ENCODE measurements at places on chromosomes 3 and 15.

GRCh38 chr3:101838691-101839090, 10.6 kb upstream of the NFKBIZ start:
- DNase-seq, result no peak

DNA sequence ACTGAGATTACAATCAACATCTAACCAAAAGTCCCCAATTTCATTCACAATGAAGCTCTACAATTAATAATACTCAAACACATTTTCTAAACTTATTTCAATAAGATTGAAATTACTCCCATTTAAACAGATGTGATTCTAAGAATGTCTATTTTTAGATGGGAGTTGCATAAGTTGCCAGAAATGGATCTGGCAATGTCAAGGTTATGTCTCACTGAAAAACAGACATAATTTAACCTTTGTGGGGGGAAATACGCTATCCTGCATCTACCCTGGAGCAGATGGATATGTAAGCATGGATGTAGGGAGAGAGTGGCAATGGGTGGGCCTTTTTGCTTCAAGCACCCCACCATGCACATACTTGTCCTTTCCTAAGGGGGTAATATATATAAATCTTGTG, 6.7 kb upstream of the EIF1B start:
- no peak for DNase-seq

DNA sequence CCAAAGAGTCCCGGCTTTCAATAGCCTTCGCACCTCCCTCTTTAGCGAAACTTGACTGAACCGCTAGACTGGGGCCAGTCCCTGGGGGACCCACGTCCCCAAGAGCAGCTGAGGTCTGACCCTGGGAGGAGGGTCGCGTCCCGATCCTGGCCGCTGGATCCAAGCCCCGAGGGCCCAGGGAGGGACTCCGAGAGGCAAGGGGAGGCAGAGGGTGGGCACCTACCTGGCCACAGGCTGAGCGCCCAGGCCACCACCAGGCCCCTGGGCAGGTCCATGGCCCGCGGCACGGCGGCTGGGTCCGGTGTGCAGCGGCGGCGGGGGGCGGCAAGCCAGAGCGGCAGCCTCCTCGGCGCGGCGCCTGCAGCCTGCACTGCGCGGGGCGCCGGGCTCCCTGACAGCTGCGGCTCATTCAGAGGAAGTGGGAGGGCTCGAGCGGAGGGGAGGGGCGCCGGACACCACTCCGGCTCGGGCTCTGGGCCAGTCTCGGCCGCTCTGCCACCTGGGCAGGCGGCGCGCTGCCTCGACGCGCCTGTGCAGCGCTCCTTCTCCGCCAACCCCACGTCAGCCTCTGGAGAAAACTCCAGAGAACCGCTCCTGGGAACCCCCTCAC, at the start of gene ITGA11:
Gene ITGA11 (minus strand): TSS at position 372 of the 610 bp plus-strand sequence. CDS start 97 bp downstream, at position 275.
- no peak for DNase-seq

GRCh38 chr3:14246414-14246813, 67.8 kb downstream of the LSM3 start:
- no peak for DNase-seq

DNA sequence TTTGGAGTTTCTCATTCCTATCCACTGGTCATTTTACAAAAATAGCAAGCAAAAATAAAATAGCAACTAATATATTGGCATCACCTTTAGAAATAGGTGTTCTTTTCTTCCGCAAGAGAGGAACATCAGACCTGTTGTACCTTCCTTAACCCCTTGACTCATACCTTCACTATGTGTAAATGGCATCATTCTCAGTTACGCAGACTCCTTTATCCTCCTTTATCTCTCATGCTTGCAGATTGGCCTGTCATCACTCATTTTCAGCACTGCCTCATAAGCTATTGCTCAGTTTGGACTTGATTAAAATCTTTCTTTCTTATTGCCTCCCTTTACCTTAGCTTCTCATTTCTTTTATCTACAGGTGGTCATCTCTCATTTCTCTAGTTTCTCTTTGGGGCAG, 21.4 kb downstream of the ARHGEF26 start:
- no peak for DNase-seq

GRCh38 chr3:31252216-31253185, 280.2 kb upstream of the STT3B start:
- no peak for DNase-seq

GRCh38 chr3:183654727-183655126, 19.3 kb downstream of the KLHL24 start:
- no peak for DNase-seq

GRCh38 chr15:57806003-57806402, 99.5 kb downstream of the POLR2M start:
- no peak for DNase-seq

DNA sequence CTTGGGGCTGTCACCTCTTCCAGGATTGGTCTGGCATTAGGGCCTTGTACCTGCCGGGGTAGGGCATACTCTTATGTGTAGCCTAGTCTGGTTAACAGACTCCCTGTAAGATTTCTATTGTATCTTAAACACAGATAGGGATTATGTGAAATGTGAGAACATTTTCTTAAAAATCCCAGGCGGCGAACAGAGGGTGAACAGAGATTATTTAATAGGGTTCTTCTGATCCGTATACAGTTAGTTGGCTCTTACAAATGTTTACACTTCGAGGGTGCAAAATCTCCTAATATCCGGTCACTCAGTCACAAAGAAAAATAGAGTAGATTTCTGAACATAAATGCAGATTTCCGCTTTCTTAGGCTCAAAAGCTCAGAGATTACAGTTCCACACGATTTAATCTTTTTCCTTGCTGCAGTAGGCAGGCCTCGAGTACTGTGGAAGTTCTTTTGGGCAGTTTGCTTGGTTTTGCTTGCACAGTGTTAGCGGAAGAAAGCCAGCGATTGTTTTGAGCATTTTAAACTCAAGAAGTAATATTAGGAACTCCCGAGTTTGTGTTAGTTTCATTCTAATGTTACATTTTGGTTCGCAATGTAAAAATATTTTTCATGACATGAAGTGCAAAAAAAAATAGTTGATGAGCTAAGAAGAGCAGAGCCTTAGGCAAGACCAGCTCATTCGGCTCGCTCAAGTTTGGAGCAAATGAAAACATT, 993 bp downstream of the PLCL2 start:
- no peak for DNase-seq

DNA sequence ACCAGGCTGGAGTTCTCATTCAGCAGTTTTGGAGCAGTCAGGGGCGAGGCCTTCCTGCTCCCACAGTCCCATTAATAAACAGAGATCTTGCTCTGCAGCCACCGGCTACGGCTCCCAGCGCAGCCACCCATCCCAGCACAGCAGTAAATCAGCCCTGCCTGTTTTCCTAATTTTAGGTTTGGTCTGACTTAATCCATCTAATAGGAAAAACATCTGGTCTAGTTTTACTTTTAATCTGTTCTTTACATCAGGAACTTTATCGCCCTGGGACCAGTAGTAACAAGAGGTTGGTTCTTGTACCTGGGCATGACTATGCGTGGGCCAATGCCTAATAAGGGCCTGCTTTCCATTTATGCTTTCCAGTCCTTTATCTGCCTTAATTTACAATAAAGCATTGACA, 264.0 kb upstream of the DPH6 start:
- no peak for DNase-seq

- DNase-seq, result no peak
Measured at GRCh38 chr3:134449951-134450350, 35.8 kb downstream of the ANAPC13 start.

DNA sequence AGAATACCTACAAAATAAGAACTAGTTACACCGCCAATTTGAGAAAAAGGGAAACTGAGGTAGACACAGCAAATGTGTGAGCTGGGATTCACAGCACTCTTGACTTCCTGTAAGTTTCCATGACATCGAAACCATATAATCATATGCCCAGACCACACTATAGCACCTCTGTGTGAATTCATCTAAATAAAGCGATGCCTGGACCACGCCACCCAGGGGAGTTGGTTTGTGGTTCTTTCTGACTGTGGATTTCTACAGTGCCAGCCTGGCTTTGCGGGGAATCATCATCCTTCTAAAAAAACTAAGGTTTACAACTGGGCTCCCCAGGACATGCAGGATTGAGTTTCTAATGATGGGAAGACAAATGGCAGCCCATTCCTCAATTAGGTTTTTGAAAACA, 23.5 kb upstream of the CA12 start:
- DNase-seq, result no peak

- no peak for DNase-seq
Measured at GRCh38 chr3:94024385-94024784, 4.0 kb downstream of the STX19 start.

- no peak for DNase-seq
Measured at GRCh38 chr3:14462738-14463137, 60.3 kb downstream of the SLC6A6 start.

DNA sequence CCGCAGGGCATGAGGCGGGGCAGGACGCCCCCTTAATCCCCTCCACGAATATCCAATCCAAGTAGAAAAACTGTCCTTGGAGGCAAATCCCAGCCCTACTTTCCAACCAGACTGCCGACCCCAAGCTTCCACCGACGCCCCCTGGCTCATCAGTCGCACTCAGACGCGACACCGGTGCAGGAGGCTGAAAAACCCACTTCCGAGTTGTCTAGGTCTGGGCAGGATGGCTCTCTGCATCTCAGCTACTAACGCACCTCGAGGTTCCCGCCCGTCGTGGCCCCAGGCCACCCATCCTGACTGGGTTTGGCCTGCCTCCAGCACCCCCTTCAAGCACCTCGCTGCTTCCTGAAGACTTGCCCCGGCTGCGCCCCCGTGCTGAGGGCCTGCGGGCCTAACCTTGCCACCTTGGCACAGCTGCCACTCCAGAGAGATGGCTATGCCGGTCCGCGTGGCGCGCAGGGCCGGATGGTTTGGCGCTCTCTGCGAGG, 15.5 kb downstream of the RGMA start:
- no peak for DNase-seq

DNA sequence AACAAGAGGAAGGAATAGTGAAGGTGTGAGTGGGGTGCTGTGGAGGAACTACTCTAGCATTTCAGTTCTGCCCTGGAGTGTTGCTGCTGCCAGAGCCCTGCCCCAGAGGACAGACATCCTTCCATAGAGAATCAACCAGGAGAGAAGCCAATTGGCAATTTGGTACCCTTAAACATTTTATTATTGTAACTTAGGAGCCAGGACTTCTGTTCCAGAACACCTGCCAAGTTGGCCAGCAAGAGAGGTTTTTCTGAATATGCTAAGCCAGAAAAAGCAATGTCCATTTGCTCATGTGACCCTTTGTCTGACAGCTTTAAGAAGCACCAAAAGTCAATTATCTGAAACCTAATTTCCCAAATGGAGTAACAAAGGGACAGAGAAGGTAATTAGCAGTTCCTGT, 264.9 kb downstream of the MEX3B start:
- no peak for DNase-seq

DNA sequence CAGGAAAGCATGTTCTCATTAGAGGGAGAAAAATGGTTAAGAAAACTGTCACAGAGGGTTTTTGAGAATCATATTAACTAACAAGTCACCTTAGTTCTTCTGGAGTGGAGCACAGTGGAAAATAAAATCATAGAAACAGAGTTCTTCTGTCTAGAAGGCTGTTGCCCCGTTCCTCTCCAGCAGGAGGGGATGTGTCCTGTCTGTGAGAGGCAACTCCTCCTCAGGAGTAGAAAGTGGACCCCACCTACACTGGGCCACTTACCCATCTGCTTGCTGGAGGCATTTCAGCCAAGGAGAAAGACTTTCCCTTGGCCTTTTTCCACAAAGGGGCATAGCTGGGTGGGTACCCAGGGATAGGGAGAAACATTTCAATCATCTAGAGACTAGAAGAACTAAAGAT, 106.6 kb downstream of the SSR3 start:
- DNase-seq, result no peak

DNA sequence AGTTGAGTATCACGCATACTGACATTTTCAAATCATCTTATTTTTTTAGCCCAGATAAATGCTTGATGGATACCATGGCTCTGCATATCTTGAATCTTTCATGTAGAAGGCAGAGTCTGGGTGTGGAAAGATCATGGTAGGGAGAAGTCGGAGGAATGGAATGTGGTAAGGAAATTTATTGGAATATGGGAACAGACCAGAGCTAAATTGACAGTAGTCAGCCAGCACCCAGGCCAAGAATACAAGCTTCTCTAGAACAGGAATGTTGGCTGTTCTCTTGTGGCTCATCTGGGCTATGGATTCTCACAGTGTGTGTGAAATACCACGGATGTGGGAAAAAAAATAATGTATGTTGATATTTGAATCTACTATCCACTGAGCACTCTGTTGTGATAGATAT, 305.7 kb upstream of the COL8A1 start:
- DNase-seq, result no peak

DNA sequence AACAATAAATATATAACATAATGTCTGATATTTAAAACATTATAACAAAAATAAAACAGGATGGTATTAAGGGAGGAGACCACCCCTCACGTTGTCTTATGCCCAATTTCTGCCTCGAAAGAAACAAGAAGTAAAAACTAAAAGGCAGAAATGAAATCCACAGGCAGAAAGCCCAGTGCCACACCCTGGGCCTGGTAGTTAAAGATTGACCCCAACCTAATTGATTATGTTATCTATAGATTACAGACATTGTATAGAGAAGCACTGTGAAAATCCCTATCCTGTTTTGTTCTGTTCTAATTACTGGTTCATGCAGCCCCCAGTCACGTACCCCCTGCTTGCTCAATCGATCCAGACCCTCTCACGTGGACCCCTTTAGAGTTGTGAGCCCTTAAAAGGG, 22.3 kb upstream of the ACP3 start:
- DNase-seq, result no peak

DNA sequence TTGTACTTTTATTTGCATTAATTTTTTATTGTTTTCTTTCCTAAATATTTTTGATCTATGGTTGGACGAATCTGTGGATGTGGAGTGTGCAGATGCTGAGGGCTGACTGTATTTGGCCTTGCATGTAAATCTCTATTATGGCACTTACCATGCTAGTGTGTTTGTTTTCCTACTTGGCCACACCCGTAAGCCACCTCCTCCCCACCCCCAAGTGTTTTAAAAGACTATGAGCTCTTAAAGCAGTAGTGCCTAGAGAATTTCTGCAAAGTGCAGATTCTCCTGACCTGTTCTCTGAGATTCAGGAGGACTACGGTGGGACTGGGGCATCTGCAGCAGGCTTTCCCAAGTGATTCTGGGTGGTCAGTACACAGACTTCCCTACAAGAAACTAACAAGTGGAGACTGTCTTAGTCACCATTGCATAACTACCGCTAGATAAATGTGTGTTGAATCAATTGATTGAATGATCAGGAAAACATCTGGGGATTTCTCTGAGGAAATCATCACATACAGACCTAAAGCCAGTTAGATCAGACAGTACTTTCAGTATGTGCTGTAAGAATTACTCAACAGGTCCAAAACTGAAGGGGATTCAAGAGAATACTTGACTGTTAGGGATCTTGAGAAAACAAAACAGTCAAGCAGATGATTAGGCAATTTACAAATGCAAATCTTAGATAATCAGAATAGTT, 6.2 kb upstream of the TIPARP start:
- no peak for DNase-seq

All from activated effector memory CD4-positive, alpha-beta T cell treated with Interleukin-2 at 50 U/mL for 16 hours (primary cell).